Activated CD4-positive, alpha-beta memory T cell treated with anti-CD3 and anti-CD28 coated beads for 36 hours (primary cell): ENCODE measurements at places on chromosomes 2 and 18. TPM values are rescaled to one million over a fixed set of nuclear protein-coding genes. Genes with fewer than 3 reads are reported as not detected.

The SNRNP27 gene
- 67.5 TPM for total RNA-seq

The MSH6 gene
- total RNA-seq: 131 TPM

The DHRS9 gene
- total RNA-seq: 4.9 TPM

The CD302 gene
- 0.56 TPM for total RNA-seq

The CHRND gene
- not detected for total RNA-seq

The SH2D6 gene
- total RNA-seq: 1.4 TPM

The HJURP gene
- 98.4 TPM for total RNA-seq

The OTOF gene
- 1.6 TPM for total RNA-seq

The RTTN gene
- 28.9 TPM for total RNA-seq

The ALMS1 gene
- total RNA-seq: 22.7 TPM

DNA sequence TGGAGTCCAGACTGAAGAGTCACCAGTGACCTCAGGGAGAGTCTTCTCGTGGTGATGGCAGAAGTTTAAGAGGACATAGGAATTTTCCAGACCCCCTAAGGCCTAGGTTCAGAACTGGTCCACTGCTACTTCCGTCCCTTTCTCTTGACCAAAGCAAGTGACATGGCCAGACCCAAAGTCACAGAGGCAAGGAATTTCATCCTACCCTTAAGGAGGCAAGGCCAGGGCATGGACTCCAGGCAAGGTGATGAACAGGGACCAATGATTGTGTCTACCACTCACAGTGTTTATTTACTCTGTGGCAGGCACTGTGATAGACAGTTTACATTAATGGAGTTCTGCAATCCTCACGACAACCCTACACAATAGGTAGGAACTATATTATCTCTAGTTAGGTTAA is 265.1 kb downstream of the GLI2 start:
- no peak for DNase-seq

- no peak for DNase-seq
Observed at GRCh38 chr2:233966388-233966787, 49.2 kb downstream of the TRPM8 start.

DNA sequence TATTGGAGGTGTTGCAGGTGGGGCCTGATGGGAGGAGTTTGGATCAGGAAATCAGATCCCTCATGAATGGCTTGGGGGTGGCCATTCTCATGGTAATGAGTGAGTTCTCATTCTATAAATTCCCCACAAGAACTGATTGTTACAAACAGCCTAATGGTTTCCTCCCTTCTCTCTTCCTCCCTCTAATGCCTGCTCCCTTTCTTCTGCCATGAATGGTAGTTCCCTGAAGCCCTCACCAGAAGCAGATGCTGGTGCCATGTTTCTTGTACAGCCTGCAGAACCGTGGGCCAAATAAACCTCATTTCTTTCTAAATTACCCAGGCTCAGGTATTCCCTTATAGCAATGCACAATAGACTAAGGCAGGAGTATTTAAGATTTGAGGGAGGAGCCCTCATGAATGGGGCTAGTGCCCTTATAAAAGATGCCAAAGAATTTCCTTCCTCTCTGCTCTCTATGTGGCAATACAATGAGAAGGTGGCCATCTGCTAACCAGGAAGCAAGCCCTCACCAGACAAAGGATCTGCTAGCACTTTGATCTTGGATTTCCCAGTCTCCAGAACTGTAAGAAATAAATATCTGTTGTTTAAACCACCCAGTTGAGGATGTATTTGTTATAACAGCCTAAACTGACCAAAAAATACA is 251.8 kb downstream of the ZEB2 start:
- no peak for DNase-seq

- no peak for DNase-seq
Observed at GRCh38 chr2:9191041-9191481, 15.6 kb upstream of the ASAP2 start.

- DNase-seq: no peak
Observed at GRCh38 chr2:32007121-32007391, 3.8 kb downstream of the MEMO1 start.

GRCh38 chr18:49933530-49934128 is 120.3 kb upstream of the ACAA2 start:
- DNase-seq: no peak

- DNase-seq: no peak
Observed at GRCh38 chr2:40433736-40434135, 18.2 kb downstream of the SLC8A1 start.

- peak; percentile 22 for DNase-seq
Observed at GRCh38 chr2:203453858-203454451, 81.1 kb downstream of the RAPH1 start.

DNA sequence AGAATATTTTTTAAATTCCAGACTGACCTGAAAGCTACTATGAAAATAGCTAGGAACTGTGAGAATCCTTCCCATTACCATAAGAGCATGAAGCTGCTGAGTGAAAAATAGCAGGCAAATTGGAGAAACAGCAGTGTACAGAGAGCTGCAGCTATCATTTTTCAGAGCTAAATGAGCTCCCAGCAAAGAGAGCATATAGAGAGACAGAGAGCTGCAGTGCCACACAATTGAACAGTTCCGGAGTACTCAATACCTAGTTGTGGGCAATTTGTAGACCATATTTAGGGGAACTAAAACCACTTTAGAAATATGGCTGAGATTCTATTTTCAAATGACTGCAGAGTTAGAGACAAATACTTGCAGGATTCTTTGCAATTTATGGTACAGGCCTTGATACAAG is 645.3 kb downstream of the STK39 start:
- DNase-seq: no peak

- no peak for DNase-seq
Observed at GRCh38 chr18:14974576-14974975, 226.6 kb downstream of the ANKRD30B start.

DNA sequence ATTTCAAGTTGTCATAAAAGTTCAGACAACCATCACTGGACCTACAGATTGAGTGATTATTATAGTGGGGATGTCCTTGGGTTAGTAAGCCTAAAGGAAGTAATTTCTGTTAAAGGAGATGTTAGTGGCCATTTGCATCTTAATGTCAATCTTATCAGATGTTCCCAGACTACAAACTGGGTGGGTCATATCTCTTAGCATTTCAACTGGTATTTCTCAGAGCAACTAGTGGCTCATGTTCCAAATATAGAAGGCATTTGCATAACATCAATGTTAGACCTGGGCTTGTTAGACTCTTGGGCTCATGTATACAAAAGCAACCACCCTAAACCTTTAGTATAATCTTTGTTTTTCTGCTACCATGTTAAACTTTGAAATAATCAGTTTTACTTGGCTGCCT is 17.9 kb downstream of the PLEKHA3 start:
- no peak for DNase-seq

DNA sequence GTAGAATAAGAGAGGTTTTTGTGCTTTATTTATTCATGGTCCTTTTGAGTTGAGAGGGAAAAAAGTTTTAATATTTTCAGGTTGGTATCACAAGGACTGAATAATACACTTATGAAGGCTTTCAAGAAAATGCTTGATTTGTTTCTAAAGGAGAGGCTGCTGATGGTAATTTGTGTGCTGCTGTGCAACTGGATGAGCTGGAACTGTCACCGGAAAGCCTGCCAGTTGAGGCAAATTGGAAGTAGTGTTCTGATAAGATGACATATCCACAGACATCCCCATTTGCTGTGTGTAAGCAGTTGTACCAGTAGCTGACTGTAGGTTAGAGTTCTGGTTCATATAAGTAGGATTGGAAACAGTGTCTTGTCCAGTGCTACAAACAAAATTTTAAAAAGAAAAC is 21.6 kb upstream of the CACNB4 start:
- DNase-seq: no peak

GRCh38 chr2:96839293-96839874 is 4.4 kb downstream of the ANKRD23 start:
- DNase-seq: peak; percentile 90

- no peak for DNase-seq
Observed at GRCh38 chr2:2031101-2031500, 286.8 kb upstream of the PXDN start.

DNA sequence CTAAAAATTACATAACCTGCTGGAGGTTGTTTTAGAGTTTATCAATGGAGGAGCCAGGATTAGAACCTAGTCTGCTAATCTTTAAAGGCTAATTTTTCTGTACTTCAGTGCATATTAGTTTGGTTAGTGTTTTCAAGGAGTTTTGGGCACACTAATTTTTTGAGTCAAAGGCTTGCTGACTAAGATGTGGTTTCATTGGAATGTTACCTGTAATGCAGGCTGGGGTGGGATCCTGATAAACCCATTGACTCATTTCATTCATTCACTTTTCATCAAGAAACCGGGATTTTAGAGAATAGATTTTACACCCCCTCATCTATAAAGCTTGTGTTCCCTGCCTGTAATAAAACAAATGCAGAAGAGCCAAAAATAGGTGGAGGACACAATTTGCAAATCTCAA is 91.9 kb upstream of the IL1R2 start:
- DNase-seq: no peak

DNA sequence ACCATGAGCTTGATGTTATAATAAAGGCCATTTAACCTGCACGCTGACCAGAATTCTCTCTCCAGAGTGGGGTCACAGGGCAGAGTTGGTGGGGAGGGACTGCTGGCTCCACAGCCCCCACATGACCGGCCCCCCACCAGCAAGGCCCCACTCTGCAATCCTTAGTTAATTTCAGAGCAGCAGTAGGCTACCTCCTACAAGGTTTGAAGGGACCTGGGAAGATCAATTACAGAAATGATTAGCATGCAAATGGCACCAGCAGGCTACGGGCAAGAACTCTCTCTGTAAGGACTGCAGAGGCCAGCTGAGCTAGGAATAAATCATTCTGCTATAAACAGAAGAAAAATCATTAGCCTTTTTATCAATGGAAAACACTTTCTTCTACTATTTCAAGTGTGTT is 135.3 kb downstream of the C1D start:
- no peak for DNase-seq

- no peak for DNase-seq
Observed at GRCh38 chr2:99775585-99775984, 285.8 kb upstream of the REV1 start.

DNA sequence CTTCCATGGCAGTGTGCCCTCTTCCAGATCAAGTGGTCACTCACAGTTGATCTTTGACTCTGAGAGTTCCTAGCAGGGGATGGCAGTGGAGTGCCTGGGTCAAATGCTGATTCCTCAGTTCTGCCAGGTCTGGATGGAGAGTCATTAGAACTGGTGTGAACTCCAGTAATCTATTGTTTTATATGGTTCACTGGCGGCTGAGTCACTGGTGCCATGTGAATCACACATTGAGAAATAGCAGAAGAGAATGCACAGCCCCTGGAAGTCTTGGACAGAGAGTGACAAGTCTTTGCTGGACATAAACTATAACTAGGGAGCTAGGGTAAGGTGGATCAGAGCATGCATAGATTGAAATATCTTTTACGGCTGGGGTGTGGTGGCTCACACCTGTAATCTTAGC is 86.9 kb downstream of the EIF2AK3 start:
- no peak for DNase-seq

DNA sequence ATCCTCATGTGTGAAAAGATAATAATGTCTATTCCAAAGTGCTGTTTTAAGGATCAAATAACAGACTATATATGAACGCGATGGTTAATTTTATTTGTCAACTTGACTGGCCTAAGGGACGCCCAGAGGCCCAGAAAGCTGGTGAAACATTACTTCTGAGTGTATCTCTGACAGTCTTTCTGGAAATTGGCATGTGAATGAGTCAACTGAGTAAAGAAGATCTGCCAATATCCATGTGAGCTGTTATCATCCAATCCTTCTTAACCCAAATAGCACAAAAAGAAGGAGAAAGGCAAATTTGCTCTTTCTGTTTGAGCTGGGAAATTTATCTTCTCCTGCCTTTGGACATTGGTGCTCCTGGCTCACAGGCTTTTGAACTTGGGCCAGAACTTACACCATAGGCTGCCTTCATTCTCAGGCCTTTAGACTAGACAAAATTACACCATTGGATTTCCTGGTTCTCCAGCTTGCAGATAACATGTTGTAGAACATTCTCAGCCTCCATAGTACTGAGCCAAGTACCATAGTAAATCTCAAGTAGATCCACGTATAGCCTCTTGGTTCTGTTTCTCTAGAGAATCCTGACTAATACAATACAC is 114.7 kb upstream of the DOCK10 start:
- DNase-seq: no peak

DNA sequence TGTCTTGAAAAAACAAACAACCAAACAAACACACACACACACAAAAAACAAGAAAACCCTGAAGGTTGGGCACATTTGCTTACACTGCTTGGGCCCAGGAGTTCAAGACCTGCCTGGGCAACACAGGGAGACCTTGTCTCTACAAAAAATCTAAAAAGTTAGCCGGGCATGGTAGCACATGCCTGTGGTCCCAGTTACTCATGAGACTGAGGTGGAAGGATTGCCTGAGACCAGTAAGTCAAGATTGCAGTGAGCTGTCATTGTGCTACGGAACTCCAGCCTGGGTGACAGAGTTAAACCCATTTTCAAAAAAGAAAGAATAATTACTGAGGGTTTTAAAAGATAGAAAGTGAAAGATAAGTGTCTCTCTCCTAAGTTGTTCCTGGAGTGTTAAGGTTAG is 103.4 kb downstream of the MBD5 start:
- DNase-seq: no peak

- DNase-seq: no peak
Observed at GRCh38 chr18:32730620-32731091, 42.2 kb downstream of the KLHL14 start.
